ENCODE measurements at places on chromosomes 13 and 19.

GRCh38 chr13:28333204-28333881, 161.6 kb downstream of the FLT1 start:
- no peak for DNase-seq

GRCh38 chr13:25872481-25873241, 179.2 kb downstream of the SHISA2 start:
- no peak for DNase-seq

GRCh38 chr13:90751026-90751425, 596.5 kb upstream of the MIR17HG start:
- no peak for DNase-seq

DNA sequence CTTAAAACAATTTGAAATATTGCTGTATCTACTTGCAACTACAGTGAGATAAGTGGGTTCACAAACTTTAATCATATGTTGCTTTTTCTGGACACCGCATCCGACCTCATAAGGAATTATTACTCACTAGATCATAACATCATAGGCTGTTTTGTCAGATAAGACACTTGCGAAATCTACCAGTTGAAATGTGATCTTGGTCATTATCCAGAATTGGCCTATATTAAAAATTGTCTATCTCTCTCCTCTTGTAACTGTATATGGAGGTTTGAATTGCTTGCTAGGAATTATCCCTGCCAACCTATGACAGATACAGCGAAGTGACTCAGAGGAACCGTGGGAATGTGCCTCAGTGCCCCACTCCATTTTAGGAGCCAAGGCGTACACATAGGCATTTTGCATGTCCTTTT, 117.0 kb upstream of the POSTN start:
- DNase-seq = no peak

DNA sequence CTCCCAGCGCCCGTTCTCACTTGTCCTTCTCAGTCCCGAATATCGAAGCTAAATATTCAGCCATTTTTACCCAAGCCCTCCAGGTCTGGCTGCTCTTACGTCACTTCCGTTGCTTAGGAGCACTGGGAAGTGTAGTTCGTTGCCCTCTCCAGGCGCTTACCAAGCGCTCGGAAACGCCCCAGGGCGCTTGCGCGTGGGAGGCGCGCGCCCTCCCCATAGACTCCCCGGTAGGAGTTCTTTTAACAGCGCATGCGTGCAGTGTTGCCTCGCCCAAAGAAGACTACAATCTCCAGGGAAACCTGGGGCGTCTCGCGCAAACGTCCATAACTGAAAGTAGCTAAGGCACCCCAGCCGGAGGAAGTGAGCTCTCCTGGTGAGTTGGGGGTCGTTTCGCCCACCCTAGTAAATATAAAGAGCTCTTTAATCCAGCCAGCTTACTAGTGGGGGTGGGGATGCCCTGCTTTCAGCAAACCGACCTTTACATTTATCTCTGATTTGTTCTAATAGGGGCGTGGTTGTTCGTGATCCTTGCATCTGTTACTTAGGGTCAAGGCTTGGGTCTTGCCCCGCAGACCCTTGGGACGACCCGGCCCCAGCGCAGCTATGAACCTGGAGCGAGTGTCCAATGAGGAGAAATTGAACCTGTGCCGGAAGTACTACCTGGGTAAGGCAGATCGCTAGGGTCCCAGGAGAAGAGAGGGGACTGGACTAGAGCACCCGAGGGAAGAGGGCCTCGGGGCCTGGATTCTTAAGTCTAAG, at the start of the genes PSENEN and U2AF1L4:
Gene PSENEN, plus strand, starts transcription at position 324 of the 759 bp plus-strand sequence. Its CDS starts 280 bp downstream, at position 604.
Gene U2AF1L4, minus strand, starts transcription at position 91 of the 759 bp plus-strand sequence. Its CDS starts 27 bp downstream, at position 64.
- peak; percentile 98 for DNase-seq
